Lower leg skin (tissue), 4 donors: ENCODE measurements at places on chromosomes 3 and 15. TPM values are rescaled to one million over a fixed set of nuclear protein-coding genes. Genes with fewer than 3 reads are reported as not detected.

- no peak for DNase-seq
Observed at GRCh38 chr15:68982976-68983563, 31.4 kb upstream of the NOX5 start.

GRCh38 chr3:30227571-30228301 is 378.7 kb upstream of the TGFBR2 start:
- DNase-seq: no peak

- no peak for DNase-seq
Observed at GRCh38 chr3:129855832-129856419, 37.6 kb downstream of the TMCC1 start.

DNA sequence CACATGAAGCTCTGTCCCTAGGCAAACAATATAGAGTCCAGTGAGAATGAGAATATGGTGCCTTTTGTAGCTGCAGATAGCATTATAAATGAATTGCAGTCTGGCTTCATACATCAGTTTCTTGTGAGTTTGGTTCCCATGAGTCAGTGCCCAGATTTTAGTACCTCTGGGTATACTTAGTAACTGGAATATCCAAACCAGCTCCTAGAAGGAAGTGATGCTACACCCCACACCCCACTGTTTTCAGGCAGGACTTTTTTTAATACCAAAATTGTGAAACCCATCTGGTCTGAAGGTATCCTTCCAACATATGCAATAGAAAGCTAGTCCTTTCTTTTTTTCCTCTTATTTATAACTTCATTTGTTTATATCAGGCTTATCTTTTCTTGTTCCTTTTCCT is 42.1 kb upstream of the FOXP1 start:
- DNase-seq: no peak

The MYO5C gene
- 6.4 TPM for total RNA-seq

DNA sequence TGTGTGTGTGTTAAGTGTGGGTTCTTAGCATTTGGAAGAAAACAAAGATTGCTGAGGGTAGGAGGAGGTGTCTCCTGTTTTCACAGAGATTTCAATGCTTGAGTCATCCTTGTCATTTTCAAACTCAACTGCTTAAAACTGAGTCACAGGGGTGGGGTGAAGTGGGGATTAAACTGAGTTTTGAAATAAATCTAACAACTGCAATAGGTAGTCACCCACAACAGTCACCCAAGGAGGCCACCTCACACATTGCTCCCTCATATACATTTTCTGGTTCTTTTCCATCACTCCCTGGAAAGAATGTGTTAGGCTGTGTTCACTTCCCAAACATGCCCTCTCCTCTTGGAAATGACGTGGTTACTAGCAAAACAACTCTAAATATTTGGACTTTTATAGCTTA is 187.7 kb upstream of the CMC1 start:
- DNase-seq: no peak

DNA sequence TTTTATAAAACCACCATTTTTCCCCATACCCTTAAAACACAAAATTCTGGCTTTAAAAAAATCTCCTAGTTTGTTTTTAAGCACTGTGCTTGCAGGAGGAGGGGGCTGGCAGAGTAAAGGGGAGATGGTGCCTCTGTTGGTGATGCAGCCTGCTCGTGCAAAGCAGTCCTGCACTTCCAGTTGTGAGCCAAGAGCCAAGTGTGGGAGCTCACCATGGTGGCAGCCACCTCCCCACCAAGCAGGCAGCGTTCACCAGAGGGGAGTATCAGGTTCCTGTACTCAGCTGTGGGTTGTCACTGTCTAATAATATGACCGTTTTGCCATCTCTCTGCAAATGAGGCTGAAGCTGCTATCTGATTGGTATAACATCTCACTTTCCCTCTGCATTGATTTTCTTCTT is 164.8 kb downstream of the SYNPR start:
- no peak for DNase-seq
